ENCODE measurements at places on chromosomes 1 and 21.

- no peak for DNase-seq
Measured at GRCh38 chr1:210920258-210920657, 213.7 kb downstream of the KCNH1 start.

DNA sequence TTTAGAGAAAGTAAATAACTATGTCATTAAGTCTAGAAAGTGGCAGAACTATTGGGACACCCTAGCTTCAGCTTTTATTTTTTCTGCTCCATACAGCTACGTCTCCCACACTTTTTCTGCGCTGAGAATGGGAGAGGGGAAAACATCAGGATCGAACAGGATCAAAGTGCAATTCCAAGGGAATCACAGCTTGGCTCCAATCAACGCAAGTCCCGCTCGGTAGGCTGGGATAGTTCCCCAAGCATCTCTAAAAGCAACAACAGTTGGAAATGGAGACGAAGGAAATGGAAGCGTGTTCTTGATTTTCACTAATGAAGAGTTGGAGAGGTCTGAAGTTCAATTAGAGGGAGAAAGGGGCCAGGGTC, 536 bp downstream of the HMGCL start:
- DNase-seq = no peak

DNA sequence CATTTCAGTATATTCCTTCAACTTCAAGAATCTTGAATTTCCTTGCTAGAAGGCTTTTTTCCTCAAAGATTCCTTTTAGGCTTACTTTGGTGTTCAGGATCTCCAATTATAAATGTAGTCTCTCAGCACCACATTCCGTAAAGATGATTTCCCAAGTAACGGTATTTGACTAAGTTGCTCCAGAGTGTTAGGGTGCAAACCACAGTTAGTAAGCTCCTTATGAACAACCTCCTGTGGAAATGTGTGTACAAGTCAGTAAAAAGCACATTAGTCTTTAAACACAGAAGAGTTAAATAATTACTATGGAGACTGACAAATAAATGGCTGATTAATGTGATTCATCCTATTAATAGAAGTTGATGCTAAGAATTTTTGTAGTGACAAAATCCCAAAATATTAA, 10.3 kb downstream of the DONSON start:
- DNase-seq = no peak

GRCh38 chr1:117815926-117816325, 113.5 kb downstream of the GDAP2 start:
- no peak for DNase-seq

- DNase-seq = no peak
Measured at GRCh38 chr1:236548452-236548851, 24.7 kb downstream of the LGALS8 start.

DNA sequence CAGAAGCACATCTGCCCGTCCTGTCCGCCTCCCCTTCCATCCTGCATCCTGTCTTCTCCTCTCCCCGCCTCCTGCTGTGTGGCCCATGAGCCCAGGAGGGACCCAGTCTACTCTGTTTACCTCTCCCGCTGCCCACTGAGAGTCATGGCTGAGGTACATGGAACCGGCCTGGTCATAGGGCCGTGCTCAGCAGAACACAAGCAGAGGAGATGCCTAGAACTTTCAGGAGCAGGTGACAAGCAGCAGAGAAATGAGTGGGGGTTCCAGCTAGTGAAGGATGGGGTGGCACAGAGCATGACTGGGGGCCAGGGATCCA, 70.8 kb downstream of the ATP5PO start:
- DNase-seq = no peak

DNA sequence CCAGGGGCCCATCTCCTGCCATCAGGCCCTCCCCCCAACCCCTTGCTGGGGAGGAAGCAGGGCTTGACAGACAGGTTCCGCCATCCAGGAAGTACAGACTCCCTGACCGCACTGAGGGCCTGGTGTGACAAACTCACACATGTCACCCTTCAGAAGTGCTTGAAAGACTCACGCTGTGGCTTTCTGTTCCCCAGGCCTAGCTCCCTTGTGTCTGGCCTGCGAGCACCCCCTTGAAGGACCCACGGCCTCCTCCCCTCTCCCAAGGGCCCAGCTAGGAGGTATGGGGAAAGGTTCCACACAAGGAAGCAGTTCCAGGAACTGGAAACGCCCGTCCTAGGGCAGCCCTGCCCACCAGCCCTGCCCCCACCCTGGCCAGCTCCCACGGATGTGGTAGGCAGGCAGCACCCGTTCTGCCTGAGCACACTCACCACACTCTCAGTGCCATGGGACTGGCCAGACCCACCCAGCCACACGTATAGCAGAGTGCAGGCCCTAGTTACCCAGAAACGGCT, 26.7 kb downstream of the SLC2A1 start:
- peak; percentile 36 for DNase-seq

DNA sequence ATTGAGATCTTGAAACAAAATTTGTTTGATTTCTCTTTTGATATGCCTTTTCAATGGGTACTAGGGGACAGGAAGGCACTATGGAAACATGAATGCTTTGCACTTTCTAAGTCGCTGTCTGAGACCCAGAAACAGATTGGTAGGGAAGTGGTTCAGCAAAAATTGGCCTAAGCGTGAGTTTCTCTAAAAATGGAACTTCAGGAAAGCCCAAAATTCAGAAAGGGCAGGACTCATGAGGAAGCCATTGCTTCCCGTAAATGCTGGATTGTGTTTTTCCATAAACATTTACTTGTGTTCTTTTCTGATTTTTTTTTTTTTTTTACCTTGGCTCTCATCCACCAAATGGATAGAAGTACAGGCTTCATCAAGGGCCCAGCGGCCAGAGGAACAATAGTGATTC, 123.7 kb upstream of the ATP1B1 start:
- no peak for DNase-seq

- no peak for DNase-seq
Measured at GRCh38 chr1:162627662-162628296, 4.5 kb upstream of the DDR2 start.

DNA sequence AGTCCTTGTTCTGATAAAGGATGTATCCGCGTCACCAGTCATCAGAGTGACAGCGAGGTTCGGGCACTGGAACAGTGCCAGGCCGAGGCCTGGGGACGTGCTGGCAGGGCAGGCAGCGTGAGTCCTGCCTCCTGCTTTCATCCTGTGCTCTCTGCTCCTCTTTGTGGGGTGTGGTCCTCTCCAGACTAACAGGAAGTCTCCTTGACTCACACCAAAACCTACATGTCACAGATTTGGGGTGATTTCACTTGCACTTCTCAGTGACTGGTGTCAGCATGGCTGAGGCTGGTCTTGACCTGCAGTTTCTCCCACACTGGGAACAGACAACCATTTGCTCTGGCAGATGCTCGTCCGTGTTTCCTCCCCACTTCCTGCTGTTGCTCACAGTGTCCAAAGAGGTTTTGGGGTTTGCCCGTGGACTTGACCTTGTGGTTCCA, 8.8 kb upstream of the NLRP3 start:
- peak; percentile 52 for DNase-seq

DNA sequence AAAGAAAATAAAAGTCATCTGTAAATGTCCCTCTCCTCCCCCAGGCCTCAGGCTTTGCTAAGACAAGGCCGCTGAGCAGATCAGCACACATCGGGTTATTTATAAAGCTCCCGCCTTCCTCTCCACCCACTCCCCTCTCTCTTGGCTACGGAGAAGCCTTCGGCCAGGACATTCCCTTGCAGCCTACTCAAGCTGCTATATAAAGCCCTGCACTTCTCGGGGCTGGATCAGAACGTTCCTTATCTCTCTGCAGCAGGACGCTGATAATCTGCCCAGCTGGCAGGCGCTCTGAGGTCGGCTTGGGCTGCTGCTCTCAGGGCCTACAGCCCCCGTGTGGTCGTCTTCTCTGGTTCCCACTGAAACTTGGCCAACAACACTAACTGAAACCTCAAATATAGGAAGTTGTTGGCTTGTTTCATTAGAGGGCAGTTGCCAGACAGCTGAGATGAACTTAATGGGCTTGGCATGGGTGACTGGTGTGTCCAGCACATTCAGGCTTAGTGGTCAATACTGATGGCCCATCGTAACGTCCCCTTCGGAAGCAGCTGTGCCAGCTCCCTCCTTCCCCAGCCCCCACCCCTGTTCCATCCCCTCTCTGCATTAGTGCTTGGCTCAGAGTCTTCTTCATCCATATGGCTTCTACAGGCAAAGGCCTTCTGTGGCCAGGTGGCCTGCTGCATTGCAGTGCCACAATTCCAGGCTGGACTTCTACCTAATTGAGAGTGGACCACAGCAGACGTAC, 64.6 kb downstream of the IER5 start:
- DNase-seq = no peak
